Retina (tissue), 1 donor: ENCODE measurements at places on chromosomes 13 and 19.

DNA sequence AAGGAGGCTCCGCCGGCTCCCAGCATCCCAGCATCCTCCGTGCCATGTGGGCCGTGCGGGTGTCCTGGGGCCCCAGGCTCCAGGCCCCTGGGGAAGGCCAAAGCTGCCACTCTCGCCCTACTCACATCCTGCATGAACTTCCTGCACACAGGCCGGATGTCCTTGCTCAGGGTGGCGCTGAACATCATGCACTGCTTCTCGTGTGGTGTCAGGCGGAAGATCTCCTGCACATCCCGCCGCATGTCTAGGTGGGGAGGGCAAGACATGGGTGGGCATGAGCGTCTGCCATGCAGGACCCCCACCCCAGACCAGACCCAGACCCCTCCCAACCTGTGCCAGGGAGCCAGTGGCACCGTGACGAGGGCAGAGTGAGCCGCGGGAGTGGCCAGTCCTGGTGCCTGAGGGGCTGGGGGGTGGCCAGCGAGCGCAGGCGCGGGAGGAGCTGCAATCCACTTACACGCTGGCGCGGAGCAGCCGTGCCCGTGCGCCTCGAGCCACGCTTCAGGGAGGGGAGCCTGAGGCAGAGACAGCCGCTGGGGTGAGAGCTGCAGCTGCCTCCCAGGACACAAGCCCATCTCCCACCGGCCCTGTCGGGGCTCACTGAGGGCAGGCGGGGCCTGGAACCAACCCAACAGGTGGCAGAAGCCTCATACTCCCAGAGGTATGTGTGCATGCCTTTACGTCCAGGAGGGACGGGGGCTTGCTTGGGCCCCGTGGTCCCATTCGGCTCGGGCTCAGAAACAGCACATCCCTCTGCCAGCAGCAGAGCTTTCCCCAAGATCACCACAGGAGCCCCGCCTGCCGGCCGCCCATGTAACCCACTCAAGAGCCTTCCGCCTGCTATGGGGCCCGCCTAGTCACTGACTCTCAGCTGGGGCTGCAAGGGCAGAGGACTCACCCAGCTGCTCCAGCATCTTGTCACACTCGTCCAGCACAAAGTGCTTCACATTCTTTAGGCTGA, 8.8 kb downstream of the DDX39A start:
- no peak for DNase-seq

DNA sequence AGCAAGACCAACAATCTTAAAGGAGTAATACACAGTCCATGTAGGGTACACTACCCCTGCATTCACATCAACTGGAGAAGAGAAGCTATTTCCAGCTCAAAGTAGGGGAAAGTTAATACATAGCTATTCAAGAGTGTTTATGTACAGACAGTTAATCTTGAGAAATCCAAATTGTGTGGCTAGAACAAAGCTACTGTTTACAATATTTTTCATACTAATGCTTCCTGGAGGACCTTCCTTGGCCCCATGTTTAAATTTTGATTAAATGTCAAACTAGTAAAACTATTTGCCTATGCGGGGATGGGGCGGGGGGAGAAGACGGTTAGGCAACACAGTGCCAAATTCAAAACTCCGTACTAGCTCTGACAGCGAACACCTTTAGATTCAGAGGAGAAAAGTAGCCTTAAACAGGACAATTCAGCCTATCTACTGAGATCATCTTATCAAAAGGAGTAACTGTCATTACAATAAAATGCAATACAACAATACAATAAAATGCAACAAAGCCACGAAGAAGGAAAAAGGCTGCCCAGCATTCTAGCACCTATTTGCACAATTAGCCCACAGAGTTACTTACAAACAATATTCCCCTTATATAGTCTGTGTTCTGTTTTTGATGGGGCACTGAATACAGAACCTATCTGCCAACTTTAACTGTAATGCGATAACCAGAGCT, 29.1 kb downstream of the BRD4 start:
- no peak for DNase-seq

DNA sequence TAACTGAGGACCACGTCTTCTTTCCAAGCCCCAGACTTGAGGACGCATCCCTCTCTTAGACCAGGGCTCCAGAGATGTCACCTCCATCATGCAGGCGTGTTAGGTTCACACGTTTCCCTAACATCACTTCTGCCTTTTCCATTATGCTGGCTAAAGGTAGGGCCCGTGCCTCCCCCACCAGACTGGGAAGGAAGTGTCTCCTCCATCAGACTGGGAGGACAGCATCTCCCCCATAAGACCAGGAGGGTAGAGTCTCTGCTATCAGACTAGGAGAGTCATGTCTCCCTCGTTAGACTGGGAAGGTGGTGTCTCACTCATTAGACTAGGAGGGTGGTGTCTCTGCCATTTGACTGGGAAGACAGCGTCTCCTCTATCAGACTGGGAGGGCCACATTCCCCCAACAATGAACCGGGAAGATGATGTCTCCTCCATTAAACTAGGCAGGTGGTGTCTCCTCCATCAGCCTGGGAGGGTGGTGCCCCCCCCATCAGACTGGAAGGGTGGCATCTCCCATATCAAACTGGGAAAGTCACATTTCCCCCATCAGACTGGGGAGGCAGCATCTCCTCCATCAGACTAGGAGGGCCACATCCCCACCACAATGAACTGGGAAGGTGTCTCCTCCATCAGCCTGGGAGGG, 18.1 kb upstream of the SPC24 start:
- DNase-seq: no peak

- no peak for DNase-seq
Observed at GRCh38 chr19:52140032-52140710, 433 bp upstream of the ZNF616 start.

DNA sequence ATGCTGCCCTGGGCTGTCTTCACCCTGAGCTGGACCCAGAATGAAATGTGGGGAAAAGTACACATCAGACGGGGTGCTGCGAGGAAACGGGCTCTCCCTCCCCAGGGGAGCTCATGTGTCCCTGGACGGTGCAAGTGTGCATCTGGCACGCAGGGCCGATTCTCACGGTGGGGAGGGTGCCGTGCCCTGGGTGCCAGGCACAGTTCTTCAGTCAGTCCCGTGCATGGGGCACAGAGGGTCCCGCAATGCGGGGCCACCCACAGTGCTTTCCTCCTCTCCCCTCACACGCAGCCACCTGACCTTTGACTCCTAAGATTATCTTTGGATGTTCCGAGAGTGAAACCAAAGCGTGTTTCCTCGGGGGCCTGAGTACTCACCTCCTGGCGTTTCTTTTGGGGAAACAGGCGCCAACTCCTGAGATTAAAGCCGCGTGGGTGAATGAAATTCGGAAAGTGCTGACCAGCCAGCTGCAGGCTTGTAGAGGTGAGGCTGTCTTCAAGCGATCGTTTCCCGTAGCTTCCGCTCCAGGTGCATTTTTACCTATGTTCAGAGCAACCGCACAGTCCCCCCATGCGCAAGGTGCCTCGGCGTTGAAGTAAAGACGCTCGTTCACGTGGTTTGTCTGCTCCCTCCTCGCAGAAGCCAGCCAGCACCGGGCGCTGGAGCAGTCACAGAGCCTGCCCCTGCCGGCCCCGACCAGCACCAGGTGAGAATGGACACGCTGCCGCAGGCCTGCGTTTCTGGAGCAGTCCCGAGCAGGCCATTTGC, 17.5 kb upstream of the F7 start:
- DNase-seq: no peak
